ENCODE measurements at places on chromosomes 11 and 22.

- DNase-seq = no peak
These were observed 21.6 kb downstream of the C11orf86 start for GRCh38 chr11:66996609-66997273.

DNA sequence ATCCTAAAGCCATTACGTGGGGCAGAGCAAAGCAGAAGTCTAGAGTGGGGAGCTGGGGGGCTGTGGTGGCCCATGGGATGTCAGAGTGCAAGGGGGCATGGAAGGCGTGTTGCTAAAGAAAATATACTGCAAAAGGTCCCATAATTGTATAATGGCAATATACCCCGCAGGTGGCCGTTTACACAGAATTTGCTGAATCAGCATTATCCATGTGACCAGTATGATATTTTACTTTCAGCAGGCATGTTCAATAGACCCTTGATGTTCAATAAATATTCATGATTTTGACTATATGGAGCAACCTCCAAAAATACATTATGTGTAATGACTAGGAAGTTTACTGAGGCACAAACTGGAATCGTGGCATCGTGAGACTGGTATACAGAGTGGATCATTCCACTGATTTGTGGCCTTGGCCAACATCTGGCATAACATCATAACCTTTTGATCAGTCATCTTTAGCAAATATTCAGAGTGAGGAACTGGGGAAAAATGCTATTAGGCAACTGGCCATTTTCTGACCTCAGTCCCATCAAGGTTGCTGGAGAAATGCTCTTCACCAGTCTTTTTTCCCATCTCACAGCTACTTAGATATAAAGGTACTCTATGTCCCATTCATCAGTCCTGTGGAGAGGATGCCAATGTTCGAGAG is 29.3 kb upstream of the PPP2R1B start:
- DNase-seq = no peak

GRCh38 chr22:35411102-35411501 is 11.2 kb downstream of the MCM5 start:
- no peak for DNase-seq

DNA sequence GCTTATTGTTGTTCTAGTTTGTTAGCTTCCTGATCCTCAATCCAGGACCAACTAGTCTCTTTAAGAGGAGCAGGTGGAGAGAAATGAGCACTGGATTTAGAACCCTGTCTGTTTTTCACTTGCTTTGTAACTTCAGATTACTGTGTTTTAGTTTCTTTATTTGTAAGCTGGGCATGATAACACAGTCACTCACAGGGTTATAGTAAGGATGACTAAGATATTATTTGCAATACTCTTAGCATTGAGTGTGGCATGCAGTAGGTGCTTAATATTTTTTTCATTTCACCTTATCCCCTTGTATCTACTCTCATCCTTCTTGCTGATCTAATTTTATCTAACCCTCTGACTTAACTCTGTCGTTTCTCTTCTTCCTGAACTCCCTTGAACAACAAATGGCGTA is 33.8 kb downstream of the DNHD1 start:
- DNase-seq = no peak

GRCh38 chr11:10225553-10225952 is 68.5 kb downstream of the SBF2 start:
- no peak for DNase-seq

DNA sequence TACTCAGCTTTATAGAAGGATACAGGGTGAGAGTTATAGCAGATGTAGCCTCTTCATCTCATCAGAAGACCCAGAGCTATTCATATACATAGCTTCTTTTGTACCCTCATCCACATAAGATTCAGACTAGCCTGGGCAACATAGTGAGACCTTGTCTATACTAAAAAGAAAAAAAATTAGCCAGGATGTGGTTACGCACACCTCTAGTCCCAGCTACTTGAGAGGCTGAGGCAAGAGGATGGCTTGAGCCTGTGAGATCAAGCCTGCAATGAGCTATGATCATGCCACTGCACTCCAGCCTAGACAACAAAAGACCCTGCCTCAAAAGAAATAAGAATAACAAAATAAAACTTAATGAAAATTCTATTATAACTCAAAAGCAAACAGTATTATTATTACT is 36.7 kb upstream of the B3GNT6 start:
- no peak for DNase-seq

DNA sequence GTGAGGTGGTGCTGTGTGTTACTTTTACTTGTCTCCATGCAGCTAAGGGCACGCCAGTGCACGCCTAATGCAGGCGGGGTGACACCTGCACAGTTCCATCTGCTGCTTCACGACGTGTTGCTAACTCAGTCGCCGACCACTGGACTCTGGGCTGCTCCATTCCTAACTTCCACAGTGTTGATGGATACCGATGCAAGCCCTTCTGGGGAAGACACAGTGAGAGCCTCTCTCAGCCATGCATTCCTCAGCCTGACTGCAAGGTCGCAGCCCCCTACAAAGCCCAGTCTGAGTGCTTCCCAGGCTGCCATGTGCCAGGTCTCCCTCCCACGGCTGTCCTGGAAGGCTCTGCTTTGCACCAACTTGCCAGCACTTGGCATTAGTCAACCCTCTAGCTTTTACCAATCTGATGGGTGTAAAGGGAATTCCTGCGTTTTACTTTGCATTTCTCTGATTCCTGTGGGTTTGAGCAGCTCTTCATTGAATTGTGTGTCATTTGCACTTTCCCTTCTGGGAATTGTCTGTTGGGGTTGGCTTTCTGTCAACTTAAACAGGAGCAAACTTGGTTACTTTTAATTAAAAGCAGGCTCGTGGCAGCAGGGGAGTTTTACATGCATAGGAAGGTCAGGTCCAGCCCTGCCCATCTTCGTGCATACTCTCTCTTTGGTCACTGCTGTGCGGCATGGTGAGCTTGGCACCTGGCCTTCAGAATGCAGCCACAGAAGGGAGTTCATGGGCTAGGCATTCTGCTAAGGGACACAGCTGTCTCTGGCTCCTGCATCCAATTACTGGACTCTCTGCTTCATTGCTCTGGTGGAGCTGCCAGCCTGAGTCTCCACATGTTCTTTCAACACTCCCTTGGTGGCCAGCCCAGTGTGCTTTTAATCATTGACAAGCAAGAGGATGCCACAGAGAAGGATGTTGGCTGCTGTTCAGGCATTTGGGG is 34.6 kb upstream of the SHANK2 start:
- DNase-seq = no peak

GRCh38 chr11:61540528-61540927 is 32.0 kb downstream of the LRRC10B start:
- no peak for DNase-seq

DNA sequence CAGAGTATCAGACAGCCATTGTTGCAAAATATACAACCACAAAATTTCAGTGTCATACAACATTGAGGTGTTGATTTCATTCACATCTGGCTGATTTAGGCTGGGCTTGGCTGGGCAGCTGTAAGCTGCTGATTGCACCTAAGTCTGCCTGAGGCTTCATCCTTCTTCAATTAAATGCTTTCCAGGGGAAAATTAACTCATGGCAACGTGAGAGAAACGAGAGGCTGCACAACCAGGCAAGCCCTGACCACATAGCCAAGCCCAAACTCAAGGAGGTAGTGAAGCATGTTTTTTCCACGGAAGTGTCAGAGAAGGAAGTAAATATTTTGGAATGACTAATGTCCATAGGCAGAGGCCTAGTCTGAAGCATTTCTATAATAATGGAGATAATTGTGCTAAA is 273.8 kb upstream of the ZC3H12C start:
- no peak for DNase-seq

GRCh38 chr11:91608677-91609076 is 615.9 kb upstream of the FAT3 start:
- no peak for DNase-seq

GRCh38 chr11:33211153-33211552 is 46.0 kb upstream of the HIPK3 start:
- DNase-seq = no peak

- DNase-seq = no peak
These were observed 115.5 kb downstream of the UVRAG start for GRCh38 chr11:75930534-75930933.

DNA sequence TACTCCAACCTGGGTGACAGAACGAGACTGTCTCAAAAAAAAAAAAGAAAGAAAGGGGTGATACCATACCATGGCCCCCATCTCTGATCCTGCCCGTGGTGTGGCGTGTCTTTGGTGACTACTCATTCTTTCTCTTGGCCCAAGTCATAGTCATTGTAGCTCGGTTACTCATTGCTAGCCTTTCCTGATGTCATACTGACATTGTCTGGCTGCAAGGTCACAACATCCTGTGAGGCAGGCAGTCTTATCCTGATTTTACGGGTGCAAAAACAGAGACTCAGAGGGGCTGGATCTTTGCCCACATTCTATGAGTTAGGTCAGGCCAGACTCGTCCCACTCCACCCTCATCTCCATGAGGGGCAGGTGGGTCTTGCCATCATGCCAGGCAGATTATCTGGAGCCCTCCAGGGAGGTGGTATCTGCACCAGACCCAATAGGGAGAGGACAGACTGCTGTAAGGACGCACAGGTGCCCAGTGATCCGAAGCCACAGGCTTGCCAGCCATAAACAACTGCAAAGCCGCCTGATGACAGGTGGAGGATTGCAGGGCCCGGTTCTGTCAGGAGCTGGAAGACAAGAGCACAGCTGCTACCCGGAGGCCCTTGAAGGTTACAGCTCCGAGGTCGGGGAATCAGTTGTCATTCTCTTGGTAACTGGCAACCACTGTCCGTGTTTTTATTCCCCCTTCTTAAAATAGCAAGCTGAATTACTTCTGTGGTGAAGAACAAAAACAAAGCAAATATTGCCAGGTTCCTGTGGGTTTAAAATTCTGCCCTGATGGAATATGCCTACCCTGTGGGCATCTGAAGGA is 13.8 kb downstream of the TOM1 start:
- no peak for DNase-seq

DNA sequence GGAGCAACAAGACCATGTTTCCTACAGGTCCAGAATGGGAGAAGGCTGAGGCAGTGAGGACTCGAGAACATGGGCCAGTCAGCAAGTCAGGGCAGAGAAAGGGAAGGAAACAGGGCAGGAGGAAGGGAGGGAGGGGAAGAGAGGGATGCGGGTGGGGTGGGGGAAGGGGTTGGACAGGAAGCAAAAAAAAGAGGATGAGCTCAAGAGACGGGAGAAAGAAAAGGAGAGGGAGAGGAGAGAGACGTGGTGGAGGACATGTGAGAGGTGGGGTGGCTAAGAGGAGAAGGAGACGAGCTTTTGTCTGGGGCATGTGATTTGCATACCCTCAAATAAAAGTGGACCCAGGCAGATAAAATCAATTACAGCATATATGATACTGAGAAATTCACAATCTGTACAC is 389.5 kb upstream of the B3GAT1 start:
- no peak for DNase-seq

- DNase-seq = no peak
These were observed 24.1 kb downstream of the APOL3 start for GRCh38 chr22:36136475-36136874.

DNA sequence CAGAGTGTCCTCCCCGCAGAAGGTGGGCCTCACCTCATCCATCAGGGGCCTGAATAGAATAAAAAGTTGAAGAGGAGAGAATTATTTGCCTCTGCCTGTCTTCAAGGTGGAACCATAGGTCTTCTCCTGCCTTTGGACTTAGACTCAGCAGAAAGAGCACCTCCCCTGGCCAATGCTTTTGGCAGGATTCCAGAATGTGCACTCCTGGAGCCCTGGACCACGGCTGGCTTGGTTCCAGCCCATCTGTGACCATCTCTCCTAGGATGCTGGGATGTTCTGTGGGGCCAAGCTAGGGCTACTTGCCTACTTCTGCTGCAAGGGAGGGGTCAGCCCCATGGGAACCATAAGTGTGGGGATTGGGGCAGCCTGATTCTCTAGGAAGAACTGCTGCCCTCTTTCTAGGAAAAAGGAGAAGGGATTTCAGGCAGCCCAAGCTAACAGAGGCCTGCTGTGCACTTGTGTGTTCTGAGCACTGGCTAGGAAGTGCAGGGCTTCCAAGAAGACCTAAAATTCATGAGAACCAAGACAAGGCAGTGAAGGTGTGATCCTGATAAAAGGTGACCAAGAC is 32.2 kb upstream of the SHANK2 start:
- no peak for DNase-seq

- DNase-seq = no peak
These were observed 610.9 kb downstream of the CNTN5 start for GRCh38 chr11:99631618-99632017.

GRCh38 chr11:18408558-18409291 is 3.4 kb upstream of the LDHC start:
- DNase-seq = no peak

DNA sequence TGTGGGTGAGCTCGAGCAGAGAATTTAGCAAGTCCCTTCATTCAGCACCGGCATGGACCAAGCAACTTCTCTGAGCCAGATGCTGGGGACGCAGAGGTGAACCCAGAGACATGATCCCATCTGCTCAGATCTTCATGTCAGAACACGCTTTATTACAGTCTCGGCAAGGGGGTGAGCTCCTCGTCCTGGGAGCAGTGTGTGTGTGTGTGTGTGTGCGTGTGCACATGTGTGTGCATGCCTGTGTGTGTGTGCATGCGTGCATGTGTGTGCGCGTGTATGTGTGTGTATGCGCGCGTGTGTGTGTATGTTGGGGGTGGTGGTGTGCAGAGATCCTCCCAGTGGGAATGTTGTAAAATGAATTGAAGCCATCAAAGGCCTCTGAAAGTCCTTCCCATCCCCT is 9.8 kb downstream of the MIAT start:
- DNase-seq = no peak

DNA sequence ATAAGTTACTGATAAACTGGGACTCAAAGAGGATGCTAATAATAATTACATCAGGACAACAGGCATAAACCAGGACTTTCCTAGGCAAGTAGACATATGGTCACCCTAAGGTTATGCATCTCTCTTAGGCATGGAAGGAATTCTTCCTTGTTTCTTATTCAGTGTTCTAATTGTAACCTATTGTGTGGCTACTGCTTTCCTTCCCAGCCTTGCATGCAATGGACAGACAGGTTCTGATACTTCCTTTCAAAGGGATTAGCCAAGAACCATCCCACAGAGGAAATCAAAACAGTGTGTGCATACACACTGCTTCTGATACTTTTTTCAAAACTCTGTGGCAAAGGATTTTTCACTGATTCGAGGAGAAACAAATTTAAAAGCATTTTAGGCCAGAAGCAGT is 48.3 kb downstream of the RRAS2 start:
- no peak for DNase-seq

DNA sequence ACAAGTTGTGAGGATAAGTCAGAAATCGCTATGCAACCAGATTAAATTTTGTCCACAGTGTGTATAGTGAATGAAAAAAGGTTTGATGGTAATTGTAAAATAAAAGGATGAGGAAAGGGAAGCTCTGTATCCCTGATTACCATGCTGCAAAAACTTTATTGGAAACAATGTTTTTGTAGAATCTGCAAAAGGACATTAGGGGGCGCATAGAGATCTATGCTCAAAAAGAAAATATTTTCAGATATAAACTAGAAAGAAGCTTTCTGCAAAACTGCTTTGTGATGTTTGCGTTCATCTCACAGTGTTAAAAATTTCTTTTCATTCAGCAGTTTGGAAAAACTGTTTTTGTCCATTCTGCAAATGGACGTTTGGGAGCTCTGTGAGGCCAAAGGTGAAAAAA is 390.5 kb downstream of the OR4C45 start:
- no peak for DNase-seq
